ENCODE measurements at places on chromosomes 7 and 10.
A peak's percentile ranks its signal among the peaks of the same experiment; 100 is the strongest.

DNA sequence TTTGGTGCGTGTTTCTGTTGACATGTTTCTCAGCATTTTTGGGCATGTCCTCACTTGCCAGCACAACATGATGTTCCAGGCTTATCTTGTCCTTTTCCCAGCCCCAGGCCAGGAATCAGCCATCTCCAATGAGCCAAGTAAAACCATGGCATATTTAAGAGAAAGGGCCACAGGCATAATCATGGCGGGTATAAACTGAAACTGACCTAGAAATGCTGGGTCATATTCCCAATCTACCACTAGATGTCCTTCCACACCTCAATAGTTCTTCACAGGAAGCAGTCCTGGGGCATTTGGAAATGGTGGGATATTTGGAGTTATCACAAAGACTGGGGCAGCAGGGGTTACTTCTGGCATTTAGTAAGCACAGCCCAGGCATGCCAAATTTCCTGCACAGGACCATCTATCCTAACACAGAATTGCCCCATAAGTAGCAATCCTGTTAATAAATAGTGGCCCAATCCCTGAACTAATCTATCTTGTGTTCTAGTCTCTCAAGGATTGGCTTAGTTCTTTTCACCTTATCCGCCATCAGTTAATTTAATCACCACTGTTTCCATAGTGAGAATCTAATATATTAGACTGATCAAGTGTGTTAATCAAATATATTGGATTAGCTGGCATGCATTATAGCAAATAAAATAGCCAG, 101.6 kb downstream of the NPSR1 start:
- peak; percentile 40 for DNase-seq

DNA sequence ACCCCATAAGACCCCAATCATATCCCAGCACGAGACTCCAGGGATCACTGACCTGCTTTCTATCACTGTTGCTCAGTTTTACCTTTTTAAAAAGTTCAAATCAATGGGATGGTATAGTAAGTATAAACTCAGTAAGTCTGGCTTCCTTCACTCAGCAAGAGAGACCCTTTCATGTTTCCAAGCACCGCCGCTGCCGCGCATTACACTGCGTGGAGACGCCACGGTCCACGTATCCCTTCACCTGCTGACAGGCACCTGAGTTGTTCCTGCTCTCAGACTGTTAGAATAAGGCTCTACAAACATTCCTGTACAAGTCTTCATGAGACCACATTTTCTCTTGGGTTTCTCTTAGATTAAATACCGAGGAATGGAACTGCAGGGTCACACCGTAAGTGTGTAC, 28.3 kb downstream of the MAD1L1 start:
- no peak for DNase-seq

DNA sequence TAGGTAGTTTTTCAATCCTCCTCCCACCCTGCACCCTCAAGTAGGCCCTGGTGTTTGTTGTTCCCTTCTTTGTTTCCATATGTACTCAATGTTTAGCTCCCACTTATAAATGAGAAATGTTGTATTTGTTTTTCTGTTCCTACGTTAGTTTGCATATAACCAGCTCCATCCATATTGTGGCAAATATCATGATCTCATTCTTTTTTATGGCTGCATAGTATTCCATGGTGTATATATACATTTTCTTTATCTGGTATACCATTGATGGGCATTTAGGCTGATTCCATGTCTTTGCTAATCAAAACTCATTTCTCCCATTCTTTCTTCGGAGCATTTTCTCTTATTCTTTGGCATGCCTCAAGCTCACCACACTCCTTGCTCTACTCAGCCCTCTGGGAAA, 789.6 kb upstream of the KCND2 start:
- DNase-seq, result no peak

GRCh38 chr7:81457852-81458522, 311.9 kb downstream of the HGF start:
- DNase-seq, result no peak

DNA sequence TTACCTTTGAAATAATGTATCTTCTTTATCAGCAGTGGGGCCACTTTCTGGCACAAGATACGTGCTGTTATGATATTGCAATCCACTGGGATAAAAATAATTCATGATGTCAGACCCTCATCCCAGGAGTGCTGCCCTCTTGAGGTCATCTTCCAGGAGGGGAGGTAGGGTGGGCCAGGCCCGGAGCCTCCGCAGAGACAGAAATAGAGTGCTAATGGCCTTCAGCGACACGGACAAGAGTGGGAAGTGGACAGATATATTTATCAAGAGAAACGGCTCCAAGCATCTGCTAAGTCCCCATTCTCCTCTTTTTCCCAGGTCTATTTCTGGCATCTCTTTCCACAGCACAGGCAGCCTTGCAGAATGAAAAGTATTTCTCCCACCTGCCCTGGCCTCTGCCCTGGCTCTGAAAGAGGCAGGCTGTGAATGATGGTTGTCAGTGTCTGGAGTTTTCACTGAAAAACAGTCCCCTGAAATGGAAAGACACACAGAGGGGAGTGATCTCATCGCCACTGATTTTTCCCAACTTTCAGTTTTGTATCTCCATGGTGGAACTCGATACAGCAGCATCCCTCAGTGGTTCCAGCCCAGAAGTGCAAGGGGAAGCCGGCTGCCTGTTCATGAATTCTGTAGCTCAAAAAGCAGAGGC, 251.7 kb upstream of the MYO3A start:
- DNase-seq, result no peak

- DNase-seq, result no peak
Measured at GRCh38 chr10:60942788-60943315, 1.1 kb downstream of the RHOBTB1 start.

GRCh38 chr7:48426966-48427555, 255.8 kb downstream of the ABCA13 start:
- DNase-seq, result no peak

- DNase-seq, result peak; percentile 60
Measured at GRCh38 chr7:99557940-99558305, 519 bp upstream of the ZNF655 start.

DNA sequence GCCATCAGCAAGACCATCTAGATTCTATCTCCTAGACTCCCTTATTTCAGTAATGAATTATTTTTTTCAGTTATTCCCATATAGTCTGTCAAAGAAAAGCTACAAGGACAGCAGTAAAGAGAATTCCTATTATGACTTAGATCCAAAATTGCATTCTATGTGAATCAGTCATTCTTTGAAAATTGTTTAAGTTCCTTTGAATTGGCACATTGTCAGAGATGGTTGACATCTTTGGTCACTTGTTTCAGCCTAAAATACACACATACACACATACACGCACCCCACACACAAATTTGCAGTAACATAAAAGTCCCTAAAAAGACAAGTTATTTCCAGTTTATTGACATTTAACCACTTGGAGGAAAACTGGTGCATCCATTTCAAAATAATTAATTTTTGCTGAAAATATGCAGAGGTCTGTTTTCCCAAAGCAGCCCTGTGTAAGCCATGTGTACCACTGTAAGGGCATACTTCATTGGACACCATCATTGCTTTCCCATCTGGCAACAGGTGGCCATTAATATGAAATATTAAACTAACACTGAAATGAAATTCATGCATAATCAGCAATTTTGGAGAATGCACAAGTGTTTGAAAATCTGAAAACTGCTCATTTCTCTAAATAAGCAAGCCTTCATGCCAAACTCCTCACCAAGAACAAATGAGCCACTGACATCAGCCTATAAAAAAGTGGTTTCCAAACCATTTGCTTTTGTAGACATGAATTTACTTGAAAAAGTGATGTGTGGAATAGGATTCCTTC, 121.7 kb upstream of the COL1A2 start:
- DNase-seq, result no peak

- DNase-seq, result no peak
Measured at GRCh38 chr7:88386665-88387156, 80.0 kb upstream of the STEAP4 start.

DNA sequence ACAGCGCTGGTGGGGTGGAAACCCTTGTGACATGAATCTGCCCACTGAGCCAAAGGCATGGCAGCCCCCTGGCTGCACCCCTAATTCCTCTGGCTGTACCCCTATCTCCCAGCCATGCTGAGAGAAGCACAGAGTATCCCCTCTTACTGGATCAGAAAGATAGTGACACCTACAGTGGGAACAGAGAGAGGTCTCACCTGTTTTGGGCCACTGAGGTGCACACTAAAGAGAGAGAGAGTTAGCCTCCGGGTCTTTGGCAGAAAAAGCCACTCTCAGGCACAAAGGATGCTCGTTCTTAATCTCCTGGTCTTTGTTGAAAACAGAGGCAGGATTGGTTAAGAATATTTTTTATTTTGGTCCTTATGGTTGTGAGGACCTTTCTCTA, 11.3 kb downstream of the TSPAN14 start:
- DNase-seq, result no peak

DNA sequence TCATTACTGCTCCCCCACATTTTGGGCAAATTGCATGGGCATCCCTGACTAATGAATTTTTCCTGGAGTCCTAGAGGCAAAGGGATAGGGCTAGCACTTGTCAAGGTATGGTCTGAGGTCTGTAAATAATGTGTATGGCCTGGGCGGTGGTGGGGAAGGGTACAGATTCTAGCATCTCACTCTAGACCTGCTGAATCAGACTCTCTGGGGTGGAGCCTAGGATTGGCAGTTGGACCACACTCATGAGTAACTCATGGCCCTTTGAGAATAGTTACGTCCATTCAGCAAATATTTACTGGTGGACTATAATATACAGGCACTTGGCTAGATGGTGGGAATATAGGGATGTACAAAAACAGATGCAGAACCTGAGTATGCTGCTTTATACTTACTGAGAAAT, 118.0 kb downstream of the CELF2 start:
- no peak for DNase-seq

DNA sequence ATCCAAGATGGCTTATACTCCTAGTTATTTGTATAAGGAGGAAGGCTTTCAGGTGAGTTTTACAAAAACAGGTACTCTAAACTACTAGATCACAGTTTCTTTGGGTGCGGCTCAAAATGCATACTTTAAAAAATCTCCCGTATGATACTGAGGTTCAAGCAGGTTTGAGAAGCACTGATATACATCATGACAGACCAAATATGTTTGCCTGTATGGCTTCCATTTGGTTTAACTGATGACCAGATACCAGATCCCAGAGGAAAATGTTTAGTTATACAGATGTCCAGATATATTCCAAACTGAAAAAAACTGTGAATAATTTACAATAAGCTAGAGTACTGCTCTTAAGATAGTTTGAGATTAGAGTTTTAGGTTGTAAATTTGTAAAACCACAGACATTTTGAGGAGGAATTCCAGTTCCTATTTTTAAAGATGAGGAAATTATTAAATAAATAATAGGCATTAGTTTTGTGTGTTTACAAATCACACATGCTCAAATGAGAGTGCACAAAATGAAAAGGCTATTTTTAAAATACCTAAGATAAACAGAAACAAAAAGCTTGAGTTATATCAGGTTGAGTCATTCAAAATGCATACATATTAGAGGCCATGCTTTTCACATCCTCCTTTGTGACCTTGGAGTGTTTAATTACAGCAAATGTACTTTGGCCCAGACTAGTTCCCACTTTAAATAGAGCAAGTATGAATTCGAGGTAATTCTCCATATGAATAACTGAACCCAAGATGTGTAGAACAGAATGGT, 60.5 kb downstream of the SEMA3C start:
- DNase-seq, result no peak

- DNase-seq, result no peak
Measured at GRCh38 chr7:55365205-55365674, at the start of gene LANCL2. Gene LANCL2, plus strand, starts transcription at chr7:55365337. Its CDS starts 689 bp downstream, at chr7:55366026.

DNA sequence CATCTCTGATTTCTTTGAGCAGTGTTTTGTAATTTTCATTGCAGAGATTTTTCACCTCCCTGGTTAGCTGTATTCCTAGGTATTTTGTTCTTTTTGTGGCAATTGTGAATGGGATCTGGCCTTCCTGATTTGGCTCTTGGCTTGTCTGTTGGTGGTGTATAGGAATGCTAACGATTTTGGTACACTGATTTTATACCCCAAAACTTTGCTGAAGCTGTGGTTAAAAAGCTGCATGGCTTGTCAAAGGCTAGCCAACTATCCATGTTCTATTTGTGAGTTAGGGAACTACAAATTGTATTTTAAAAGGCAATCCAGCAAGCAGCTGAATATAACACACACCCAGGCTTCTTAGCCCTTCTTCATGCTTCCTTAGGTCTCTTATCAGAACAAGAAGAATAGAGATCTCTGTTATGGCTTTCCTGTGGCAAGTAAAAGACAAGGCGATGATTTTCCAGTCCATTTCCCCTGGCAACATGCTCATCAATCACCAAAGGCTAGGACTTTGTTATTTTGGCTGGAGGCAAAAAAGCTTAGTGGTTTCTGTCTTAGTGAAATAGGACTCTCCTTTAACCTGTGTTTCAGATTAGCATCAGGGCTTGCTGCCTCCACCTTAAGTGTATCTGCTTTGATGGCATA, 77.5 kb downstream of the CDK6 start:
- no peak for DNase-seq

DNA sequence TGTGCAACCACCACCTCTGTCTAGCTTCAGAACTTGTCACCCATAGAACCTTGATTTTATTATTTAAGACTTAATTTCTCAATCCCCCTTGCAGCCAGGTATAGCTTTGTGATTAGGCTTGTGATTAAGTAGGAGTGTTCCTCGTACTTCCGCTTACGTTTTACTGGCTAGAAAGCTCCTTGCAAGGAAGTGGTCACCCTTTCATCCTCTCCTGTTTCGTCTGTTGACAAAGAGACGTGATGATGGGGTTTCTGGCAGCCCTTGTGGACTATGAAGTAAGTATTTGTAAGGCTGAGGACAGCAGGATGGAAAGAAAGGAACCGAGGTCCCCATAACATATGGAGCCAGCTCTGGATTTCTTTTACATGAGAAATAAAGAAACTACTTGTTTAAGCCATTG, 86.5 kb upstream of the KDM7A start:
- DNase-seq, result no peak

DNA sequence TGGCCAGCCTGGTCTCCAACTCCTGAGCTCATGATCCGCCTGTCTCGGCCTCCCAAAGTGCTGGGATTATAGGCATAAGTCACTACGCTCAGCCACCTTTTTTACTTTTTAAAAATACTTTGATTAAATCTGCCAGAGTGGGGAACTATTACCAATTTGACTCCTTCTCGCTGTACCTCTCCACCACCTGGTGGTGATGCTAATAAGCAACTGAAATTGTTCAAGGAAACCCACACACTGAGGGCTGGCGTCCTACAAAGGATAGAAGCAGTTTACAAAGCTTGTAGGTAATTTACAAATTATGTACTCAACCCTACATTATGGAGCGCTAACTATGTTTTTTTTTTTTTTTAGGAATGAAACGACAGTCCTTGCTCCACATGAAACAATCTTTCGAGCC, 111.1 kb downstream of the CPED1 start:
- peak; percentile 1 for DNase-seq

DNA sequence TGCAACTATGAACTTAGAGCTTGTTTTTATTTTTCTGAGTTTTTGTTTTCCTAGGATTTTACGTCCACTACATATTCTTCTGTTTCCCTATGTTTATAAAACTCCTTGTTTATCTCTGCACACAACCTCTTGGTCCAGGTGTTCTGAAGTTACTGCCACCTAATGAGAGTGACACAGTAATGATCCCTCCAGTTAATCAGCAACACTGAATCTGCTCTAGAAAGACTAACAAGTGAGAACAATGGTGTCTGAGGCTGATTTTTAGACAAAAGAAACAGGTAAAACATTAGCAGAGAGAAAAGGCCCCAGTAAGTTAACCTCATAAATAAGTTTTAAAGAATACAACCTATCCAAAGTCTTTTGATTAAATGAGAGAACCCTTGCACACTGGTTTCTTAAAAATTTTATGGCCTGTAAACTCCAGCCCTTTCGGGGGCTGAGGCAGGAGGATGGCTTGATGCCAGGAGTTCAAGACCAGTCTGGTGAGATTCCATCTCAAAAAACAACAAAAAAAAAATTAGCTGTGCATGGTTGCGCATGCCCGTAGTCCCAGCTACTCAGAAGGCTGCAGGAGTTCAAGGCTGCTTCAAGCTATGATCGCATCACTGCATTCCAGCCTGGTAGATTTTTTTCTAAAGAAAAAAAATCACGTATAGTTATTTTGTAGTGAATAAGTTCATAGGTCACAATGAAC, 397.6 kb downstream of the MAGI2 start:
- DNase-seq, result no peak

Measured in H7 (cell line).